ENCODE measurements at places on chromosomes 2 and 18.
A peak's percentile ranks its signal among the peaks of the same experiment; 100 is the strongest.

GRCh38 chr2:105468582-105469042, 69.8 kb upstream of the FHL2 start:
- no peak for DNase-seq

GRCh38 chr2:96447726-96448125, 57.4 kb downstream of the NEURL3 start:
- DNase-seq, result no peak

DNA sequence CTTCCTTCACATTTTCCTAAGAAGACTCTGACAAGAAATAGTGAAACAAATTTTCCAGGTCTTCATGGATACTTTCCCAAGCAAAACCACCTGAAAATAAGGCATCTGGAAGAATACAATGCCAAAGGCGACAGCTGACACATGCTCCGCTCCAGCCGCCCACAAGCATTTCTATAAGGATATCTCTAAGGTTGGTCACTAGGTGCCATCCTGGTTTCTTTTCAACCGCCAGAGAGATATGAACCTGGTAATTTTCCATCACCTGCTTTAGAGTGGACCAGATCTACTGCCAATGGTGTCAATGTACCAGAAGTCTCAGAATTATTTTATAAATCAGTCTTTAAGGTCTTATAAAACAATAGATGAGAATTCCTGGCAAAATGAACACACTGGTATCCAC, 97.2 kb downstream of the GAREM1 start:
- DNase-seq, result no peak

GRCh38 chr2:28621172-28622100, 125.6 kb downstream of the PLB1 start:
- peak; percentile 54 for DNase-seq

DNA sequence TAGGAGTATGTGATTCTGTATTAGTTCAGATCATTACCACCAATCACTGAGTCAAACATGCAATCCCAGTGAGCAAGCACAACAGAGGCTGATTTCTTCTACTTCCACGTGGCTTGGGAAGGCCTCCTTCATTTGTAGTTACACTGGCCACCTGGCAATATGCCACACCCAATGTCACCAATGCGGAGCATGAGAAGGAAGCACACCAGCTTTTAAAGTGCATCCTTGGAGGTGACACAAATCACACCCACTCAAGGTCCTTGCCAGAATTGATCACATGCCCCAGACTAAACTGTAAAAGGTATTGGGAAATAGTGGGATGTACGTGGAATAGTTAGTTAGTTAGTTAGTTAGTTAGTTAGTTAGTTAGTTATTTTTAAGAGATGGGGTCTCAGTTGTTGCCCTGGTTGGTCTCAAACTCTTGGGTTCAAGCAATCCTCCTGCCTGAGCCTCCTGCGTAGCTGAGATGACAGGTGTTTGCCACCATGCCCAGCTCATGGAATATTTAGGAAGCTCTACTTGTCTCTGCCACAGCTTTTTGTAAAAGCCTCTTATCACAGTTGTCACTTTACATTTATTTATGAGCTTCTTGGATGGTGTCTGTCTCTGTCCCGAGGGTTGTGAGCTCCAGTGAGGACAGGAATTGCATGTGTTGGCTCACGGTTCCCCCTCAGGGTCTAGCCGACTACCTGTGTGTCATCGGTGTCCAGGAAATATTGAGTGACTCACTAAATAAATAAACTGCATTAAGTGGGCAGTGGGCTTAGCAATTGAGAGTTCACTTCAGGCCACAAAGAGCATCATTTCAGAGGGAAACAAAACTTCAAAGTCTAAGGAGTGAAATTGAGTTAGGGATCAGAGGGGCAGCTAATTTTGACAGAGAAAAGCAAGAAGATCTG, 28.1 kb upstream of the CAB39 start:
- no peak for DNase-seq

DNA sequence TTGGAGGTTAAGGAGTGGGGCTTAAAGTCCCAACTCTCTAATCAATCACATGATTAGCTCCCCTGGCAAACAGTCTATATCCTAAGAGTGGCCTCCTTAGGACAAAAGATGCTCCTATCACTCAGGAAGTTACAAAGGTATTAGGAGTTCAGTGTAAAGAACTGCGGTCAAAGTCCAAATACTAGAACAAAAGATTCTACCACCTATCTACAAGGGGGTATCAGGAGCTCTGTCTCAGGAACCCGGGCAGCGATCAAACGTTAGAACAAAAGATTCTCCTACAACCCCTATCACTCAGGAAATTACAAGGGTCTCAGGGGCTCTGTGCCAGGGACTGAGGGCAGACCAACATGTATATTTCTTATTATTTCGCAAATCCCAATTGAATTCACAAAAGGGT, 58.0 kb downstream of the DTNB start:
- no peak for DNase-seq

DNA sequence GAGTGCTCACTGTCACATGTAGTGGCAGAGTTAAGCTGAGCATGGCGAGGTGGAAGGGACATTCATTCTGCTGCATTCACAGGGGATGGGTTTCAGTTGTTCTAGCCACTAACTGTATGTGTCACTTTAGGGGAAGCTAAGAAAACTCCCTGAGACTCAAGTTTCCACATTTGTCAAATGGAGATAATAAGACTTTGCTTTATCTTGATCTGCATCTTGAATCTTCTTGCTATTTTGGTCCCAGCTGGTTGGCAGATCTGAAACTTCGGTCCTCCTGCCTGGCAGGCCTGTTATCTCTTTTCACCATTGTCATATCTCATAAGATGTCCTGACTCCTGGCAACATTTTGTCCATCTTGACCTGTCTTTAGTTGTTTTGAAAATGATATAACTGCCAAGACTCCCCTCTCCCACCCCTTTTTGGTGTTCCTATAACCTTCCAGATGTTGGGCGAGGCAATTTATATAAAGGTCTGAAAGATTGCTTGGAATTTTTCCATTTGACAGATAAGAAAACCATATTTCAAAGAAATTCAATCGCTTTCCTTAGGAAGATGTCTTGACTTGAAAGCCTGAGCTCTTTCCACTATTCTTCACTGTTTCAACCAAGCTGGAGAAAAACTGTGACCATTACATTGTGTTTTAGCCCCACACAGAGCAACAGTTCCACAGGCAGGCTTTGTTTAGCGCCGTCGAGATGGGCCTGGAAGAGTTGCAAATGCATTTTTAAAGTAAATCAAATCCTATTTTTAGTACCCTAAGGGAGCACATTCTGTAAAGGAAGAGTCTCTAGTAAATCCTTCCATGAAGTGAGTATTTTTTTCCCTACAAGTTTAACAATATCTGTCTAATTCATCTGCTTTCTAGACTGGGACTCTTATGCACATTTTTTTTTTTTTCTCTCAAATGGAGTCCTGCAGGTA, 33.4 kb downstream of the MYCN start:
- DNase-seq, result no peak

DNA sequence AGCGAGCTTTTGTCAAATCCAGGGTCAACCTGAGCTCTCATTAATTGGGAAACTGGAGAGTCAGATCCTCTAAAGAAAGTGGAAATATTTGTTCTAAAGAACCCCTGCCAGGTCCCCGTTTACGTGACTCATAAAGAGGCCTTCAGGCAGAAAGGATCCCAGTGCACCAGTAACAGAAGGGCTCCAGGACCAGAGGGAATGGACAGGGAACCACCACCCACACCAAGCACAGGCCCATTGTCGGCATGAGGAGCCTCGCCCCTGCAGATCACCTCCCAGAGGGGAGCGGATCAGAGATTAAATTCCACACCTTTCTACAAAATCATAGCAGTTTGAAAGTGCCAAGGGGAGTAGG, 16.4 kb upstream of the C1QL2 start:
- no peak for DNase-seq

DNA sequence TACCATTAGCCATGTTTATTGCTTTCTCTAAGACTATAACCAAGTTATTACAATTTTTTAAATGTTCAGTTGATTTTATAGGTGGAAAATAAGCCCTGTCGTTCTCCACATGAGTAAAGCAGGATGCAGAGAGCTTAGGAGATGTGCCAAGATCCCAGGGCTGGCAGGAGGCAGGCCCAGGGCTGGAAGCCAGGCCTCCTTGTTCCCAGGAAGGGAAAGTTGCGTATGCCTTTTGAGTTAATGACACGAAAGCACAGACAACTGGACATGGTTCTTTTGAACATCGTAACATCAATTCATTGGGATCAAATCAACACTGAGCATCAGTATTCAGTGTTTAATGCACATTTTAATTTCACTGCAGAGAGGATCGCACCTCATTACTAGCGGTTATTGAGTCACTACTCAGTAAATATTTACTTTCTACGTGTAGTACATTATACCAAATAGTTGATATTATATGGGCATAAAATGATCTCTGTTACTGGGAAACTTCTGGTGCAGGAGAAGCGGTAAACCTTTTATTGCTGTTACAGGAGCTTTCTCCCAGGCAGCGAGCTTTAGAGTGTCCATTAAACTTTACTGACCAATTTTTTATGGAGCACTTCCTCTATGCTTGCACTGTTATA, 60.0 kb downstream of the RNF144A start:
- peak; percentile 16 for DNase-seq

GRCh38 chr2:199591826-199592225, 134.1 kb upstream of the SATB2 start:
- DNase-seq, result no peak

DNA sequence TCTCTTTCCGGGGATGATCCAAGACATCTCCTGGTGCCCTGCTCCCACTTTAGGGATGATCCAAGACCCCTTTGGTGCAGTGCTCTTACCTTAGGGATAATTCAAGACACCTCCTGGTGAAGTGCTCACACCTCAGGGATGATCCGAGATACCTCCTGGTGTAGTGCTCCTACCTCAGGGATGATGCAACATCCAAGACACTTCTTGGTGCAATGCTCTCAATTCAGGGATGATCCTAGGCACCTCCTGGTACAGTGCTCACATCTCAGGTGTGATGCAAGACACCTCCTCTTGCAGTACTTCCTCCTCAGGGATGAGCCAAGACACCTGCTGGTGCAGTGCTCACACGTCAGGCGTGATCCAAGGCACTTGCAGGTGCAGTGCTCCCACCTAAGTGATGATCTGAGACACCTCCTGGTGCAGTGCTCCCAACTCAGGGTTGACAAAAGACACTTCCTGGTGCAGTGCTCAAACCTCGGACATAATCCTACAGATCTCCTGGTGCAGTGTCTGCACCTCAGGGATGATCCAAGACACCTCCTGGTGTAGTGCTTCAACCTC, 122.3 kb downstream of the ASB1 start:
- DNase-seq, result no peak

DNA sequence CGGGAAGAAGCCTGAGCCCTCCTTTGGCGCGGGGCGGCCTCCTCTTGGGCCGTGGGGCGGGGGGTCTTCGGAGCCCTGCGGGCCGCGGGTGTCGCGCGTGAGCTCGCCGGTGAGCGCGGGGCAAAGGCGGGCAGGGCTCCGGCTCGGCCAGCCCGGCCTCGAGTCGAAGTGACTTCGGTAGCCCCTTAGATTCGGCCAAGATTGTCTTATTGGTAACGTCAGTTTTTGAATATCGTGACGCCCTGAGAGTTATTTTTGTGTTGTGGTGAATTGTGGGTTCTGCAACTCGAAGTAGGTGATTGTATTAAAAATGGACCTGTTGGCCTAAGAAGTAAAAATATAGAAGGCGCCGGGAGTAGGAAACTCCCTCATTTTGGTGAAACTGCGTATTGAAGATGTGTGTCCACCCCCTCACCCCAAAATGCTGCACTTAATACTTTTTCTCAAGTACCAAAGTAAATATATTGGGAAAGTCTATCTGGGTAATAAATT, 669 bp downstream of the MARCHF7 start:
- no peak for DNase-seq

- no peak for DNase-seq
Observed at GRCh38 chr2:216888081-216888480, 28.2 kb upstream of the TNP1 start.

DNA sequence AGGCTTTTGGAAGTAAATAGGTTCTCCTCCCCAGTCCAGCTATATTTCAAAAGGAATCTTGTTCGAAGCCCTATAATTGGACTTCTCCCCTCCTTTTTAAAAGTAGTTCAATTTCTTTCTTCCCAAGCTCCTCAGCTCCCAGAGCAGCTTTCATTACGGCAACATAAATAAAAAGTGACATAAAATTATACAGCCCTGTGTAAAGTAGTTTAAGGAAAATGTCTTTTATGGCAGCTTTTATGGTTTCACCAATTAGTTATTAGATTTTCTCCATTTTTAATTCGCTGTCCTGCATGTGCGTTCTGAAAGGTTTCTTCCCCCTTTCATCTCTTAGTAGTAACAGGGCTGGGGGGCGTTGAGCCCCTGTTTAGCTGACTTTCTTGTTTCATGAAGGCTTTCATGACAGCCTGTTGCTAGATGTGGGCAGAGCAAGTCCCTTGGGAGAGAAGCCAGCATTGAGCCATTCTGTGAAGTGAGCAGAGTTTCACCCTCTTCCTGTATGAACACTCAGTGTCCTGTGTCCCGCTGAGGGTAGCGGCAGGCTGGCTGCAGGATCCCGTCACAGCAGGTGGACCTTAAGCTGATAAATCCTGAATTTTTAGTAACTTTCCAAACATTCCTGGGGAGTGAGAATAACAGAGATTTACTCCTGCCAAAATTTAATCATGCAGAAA, 229.7 kb upstream of the SPRED2 start:
- DNase-seq, result no peak

DNA sequence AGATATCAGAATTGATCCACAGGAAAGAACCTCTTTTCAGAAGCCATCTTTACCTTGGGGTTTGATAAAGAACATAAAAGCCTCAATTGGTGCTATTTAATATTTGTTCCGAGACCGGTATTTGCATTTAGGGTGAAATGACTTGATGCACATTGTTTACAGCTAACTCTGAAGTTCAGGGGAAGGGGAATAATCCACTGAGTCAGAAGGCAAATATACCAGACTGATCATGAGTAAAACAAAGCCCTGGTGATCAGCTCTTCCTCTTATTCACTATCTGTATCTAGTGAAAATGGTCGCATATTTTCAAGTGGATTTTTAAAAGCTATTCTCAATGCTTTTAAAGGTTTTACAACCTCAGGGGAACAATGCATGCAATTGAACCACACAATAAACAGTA, 53.0 kb upstream of the ATP8B1 start:
- DNase-seq, result no peak

DNA sequence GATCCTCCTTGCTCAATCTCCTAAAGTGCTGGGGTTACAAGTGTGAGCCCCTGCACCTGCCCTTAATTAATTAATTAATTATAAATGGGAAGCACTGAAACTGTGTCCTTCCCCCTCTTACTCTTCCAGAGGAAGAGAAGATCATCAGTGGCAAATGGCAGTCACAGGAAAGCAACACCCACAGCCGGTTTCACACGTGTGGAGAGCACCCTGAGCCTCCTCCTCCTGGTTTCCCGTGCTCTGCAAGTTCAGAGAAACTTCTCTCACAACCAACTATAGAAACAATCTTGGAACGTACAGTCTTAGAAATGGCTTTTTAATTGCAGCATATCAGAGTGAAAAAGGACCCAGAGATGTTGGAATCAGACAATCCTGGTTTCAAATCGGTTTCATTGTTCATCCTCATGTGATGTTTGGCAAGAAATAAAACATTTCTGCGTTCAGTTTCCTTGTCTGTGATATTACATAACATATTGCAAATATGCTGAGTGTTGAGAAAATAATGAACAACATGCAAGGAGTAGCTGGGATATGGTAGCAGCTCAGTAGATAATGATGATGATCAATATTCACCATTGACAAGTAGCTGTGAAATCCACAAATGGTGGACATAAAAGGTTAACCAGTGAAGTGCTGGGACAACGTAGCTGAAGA, 141.0 kb upstream of the KCTD1 start:
- no peak for DNase-seq

Data from NCI-H1092 (cell line).